ENCODE measurements at places on chromosomes 12 and 14.
A peak's percentile ranks its signal among the peaks of the same experiment; 100 is the strongest.

- DNase-seq = no peak
Observed at GRCh38 chr12:177980-178828, 35.8 kb downstream of the SLC6A12 start.

- peak; percentile 85 for DNase-seq
Observed at GRCh38 chr12:121799842-121800693, 3.7 kb upstream of the SETD1B start.

DNA sequence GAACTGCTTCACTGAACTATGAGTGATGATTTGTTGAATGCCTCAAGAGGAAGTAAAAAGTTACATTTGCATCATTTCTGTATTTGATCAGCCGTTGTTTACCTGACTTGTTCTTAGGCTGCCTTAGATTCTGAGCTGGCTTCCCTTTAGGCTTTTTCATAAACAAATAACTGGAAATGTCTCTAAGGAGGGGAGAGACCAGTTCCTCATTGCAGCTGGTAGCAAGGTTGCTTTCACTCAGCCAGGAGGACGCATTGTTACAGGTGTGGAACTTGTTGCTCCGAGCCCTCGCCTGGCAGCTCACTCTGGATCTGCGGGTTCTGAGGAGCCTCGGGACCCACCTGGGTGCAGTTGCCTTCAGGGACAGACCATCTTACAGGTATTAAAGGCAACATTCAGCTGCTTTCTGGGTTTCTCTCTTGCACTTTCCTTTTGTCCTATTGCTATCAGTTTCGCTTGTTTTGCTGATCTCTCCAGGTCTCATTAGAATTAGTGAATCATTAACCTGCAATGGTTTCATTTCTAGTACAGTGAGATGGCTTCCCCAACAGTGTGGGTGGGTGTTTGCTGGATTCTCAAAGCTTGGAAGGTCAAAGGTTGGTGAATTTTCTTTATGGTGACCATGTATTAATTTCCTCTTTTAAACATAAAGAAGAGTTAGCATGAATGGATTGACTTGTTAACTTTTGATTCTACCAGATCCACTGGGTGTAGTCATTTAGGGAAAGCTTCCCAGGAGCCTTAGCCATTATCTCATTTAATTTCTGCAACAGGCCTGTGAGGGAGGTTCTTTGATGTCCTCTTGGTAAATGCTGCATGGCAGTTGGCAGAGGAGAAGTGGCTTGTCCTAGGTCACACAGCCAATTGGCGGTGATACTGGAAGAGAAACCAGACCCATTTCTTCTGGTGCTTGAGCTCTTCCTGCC lies at the start of gene PLEKHG7:
Gene PLEKHG7 (plus strand): TSS at position 236 of the 926 bp plus-strand sequence. CDS start 3,643 bp downstream, outside the sequence.
- DNase-seq = no peak

GRCh38 chr14:85454226-85454813 lies 75.6 kb upstream of the FLRT2 start:
- DNase-seq = no peak

- peak; percentile 14 for DNase-seq
Observed at GRCh38 chr12:66683073-66683472, 4.2 kb upstream of the GRIP1 start.

- peak; percentile 70 for DNase-seq
Observed at GRCh38 chr12:10069099-10069498, 29.7 kb downstream of the CLEC1A start.

- no peak for DNase-seq
Observed at GRCh38 chr12:65364046-65364445, 85.6 kb downstream of the MSRB3 start.
